ENCODE measurements at places on chromosomes 1 and 21.

- DNase-seq, result no peak
Measured at GRCh38 chr1:39129514-39129913, 75.0 kb upstream of the MACF1 start.

GRCh38 chr21:38984982-38985567, 179.3 kb downstream of the ETS2 start:
- DNase-seq, result no peak

DNA sequence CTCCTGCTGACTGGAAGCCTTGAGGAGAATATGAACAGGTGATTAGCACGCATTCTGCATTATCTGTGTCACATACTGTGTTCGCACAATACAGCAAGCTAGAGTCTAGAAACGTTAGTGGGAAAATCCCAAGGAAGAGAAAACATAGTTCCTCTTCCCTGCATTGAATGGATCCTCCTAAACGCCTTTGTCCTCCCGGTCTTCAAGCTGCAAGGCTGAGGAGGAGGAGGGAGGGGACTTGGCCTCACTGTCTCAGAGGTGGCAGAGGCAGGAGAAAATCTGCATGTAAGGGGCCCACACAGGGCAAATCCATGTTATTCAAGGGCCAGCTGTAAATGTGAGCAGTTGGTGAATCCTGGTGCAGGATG, 34.4 kb downstream of the WNT9A start:
- no peak for DNase-seq

DNA sequence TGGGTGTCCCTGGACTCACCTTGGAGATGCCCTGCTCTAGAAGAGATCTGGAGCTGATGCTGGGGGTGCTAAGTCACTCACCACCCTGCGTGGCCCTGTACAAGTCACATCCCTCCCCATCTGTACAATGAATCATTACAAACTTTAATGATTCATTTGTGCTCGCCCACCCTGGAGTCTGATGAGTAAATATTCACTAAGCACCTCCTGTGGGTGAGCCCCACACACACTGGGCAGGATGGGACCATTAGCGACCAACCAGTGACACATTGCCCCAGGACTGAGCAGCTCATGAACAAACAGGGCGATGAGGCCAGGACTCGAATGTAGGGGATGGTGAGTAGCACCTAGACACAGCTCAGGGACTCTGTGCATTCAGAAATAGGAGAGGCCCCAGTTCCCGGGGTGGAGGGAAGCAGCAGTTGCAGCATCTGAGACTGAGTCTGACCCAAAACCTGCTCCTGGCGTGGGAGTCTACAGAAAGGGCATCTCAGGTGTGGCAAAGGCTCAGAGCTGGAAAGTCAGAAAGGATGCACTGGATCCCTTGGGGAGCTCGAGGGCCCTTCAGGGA, 18.1 kb upstream of the PDZK1IP1 start:
- no peak for DNase-seq

GRCh38 chr1:5991381-5992025, 722 bp downstream of the NPHP4 start:
- DNase-seq, result no peak

DNA sequence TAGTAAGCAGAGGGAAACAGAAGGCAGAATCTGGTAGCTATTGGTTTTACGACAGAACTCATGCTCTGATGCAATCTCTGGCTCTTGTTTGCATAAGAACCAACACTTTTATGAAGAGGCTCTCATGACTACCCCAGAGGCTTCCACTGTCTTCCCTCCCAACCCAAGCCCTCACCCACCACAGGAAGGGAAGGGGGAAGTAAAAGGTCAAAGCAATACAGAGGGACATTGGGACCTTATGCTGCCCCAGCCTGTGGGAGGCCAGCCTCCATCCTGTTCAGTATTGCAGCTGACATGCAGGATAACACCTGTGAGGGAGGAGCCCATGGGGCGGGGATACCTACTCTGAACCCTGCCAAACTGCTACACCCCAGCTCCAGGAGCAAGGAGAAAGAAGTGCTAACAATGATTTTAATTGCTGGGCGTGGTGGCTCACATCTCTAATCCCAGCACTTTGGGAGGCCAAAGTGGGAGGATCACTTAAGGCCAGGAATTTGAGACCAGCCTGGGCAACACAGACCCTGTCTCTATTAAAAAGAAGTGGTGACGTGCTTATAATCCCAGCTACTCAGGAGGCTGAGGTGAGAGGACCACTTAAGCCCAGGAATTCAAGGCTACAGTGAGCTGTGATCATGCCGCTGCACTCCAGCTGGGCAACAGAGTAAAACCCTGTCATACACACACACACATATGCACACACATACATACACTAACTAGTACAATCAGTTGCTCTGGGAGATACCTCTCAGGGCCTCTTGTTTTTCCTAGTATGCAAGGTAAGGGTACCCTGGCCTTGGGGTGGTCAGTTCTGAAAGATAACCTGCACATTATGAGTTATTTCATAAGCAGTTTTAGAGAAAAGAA, 9.5 kb downstream of the MR1 start:
- no peak for DNase-seq

DNA sequence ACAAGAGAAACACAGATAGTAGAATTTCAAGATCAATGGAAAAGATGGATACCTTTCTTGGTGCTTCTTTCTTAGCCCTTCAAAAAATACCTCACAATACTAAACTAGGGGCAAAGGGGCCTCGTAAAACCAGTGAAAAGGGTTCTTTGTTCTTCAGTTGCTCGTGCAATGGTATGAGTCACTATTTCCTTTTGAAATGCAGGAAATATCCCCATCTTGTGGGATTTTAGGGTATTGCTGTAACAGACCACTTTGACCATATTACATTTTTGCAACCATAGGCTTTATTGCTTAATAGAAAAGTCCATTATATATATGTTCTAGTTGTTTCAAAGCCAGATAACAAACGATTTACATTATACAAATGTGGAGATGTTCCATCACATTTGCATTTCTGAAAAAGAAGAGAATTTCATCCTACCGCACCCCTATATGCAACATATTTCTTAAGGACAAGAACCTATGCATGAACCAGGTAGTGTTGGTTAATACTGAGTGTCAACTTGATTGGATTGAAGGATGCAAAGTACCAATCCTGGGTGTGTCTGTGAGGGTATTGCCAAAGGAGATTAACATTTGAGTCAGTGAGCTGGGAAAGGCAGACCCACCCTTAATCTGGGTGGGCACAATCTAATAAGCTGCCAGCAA, 88.6 kb upstream of the PKN2 start:
- no peak for DNase-seq

- DNase-seq, result no peak
Measured at GRCh38 chr1:6976044-6976375, 190.8 kb downstream of the CAMTA1 start.

DNA sequence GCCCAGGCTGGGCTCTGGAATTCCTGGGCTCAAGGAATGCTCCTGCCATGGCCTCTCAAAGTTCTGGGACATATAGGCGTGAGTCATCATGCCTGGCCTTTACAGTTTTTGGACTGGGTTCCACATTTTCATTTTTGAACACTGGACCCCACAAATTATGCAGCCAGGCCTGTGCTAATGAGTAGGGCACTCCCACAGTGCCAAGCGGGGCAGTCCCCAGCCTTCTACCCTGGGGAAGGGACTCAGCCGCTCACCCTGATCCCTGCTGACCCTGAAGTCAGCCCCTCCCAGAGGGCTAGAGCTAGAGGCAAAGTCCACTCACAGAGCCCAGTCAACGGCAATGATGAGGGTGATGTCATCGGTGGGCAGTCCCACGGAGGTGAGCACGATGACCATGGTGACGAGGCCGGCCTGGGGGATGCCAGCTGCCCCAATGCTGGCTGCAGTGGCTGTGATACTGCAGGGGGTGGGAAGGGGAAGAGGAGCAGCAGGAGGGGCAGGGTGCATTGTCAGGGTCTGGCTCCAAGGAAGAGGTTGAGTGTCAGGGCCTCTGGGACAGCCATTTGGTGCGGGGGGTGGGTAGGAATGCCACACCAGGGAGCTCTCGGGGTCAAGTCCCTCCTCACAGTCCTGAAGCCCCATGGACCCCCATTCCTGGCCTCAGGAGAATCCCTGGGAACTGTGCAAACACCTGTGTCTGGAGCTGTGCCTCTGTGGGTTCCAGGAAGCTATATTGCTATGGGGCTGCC, 27.6 kb downstream of the PODN start:
- no peak for DNase-seq

- DNase-seq, result no peak
Measured at GRCh38 chr21:22164912-22165311, 1166.7 kb downstream of the NCAM2 start.

- DNase-seq, result no peak
Measured at GRCh38 chr1:66945316-66945715, 20.5 kb downstream of the MIER1 start.

DNA sequence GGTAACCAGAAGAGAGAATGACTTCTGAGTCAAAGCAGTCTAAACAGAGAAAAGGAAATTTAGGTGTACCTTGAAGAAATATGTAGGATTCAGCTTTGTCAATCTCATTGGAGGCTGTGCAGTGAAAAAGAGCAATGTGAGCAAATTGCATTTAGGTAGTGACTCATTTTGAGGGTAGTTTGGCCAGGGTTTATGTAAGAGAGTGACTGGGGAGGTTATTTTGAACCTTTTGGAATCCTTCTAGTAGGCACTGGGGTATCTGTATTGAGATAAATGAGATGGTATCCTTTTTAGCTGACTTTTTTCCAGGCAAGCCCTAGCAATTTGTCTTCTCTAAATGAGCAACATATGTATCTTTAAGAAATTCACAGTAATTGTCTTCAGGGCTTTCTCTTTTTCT, 95.9 kb downstream of the DISP1 start:
- no peak for DNase-seq

GRCh38 chr21:43834146-43834905, 30.7 kb upstream of the AGPAT3 start:
- no peak for DNase-seq

GRCh38 chr21:34091032-34091431, 17.7 kb downstream of the MRPS6 start:
- no peak for DNase-seq

DNA sequence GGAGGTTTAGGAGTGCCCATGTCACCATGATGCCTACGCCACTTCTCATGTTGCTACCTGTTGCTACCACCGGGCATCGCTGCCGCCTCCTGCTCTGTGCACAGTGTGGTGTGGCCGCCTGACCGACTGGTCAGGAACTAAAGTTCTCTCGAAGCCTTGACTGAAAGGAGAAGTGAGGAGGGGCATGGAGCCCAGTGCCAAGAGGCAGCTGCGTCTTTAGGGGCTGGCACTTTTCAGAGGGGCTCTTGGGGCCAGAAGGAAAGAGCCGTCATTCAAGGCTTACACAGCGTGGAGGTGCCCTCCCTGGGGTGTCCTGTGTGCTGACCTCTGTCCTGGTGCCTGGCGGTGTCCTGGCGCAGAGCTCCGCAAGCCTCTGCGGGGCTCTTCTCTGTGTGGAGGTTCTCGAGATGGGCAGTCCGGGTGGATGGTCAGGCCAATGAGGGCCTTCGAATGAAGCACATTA, 57.2 kb downstream of the ADARB1 start:
- DNase-seq, result no peak

- no peak for DNase-seq
Measured at GRCh38 chr1:234018816-234019215, 114.3 kb downstream of the SLC35F3 start.

GRCh38 chr1:8133190-8133589, 107.1 kb upstream of the ERRFI1 start:
- DNase-seq, result no peak

GRCh38 chr1:235928197-235928596, 61.5 kb upstream of the LYST start:
- DNase-seq, result no peak

DNA sequence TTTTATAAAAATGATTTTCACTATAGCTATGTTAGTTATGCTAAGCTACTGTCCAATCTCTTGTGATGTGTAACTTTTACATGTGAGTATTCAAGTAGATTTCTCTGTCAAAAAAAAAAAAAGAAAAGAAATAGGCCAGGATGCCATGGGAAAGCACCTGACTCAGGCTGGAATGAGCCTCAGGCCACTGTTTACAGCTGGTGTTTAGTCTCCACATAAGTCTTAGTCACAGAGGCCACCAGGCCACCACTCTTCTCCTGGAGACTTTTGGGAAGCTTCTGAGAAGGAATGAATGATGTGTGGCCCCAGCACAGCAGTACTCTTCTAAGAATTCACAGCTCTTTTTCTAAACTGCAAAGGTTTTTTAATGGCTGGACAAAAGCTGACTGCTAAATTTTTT, 48.9 kb downstream of the CHML start:
- no peak for DNase-seq

- no peak for DNase-seq
Measured at GRCh38 chr1:236508593-236509027, 15.2 kb upstream of the LGALS8 start.

DNA sequence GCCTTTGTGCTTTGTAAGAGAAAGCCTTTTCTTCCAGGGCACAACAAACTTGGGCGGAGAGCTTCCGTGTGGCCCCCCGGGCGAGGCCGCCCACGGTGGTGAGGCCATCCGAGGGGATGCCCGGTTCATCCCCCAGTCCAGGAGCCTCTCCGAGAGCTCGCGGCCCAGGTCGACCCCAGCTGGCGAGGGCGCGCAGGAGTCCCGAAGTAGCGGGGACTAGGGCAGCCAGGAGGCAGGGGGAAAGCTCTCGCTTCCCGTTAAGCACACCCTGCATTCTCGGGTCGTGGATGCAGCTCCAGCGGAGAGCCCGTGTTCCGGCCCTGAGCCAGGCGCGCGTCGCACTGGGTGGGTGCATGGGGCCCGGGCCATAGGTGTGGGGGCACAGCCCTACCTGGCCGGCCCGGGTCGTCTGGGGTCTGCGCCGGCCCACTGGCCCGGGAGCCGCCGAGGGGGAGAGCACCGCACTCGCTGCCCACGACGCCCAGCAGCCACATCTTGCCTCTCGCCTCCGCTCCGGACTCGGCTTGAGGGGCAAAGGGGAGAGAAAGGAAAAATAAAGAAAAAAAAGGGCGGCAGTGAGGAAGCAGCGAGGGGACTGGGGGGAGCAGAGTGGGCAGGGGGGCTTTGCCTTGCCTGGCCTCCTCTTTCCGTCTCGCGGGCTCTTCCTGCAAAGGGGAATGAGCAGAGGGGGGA, 1.8 kb downstream of the RNF220 start:
- DNase-seq, result no peak

All from stimulated activated CD8-positive, alpha-beta memory T cell treated with anti-CD3 and anti-CD28 coated beads, Interleukin-15, amount 100 ng/mL, for 4 hours (primary cell).